CD4-positive, CD25-positive, alpha-beta regulatory T cell (primary cell): ENCODE measurements at places on chromosomes 11 and 22. TPM values are rescaled to one million over a fixed set of nuclear protein-coding genes. Genes with fewer than 3 reads are reported as not detected.

Gene SYT7
- not detected for polyA plus RNA-seq

Gene IFITM5
- not detected for polyA plus RNA-seq

Gene PATE4
- polyA plus RNA-seq = not detected

Gene B3GAT1
- not detected for polyA plus RNA-seq

Gene POTEH
- polyA plus RNA-seq = not detected

Gene BDNF
- not detected for polyA plus RNA-seq

Gene PTGDR2
- polyA plus RNA-seq = 1.1 TPM

DNA sequence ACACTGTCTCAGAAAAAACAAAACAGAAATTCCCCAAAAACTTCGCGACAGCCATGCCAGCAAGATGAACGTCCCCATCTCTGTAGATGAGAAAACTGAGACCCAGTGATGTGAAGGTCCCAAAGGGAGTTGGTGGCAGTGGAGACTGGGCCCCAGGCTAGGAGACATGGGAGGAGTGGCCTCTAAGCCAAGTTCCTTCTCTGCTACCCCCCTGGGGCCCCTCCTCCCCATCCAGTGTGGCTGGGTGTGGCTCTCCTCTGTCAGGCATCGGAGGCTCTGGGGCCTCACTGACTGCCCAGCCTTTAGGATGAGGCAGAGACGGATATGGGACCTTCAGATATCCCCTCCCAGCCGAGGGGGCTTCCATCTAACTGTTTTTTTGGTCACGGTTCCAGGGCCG lies 9.8 kb downstream of the RELT start:
- no peak for DNase-seq

GRCh38 chr11:5042091-5042490 lies 4.2 kb upstream of the OR52J3 start:
- no peak for DNase-seq

DNA sequence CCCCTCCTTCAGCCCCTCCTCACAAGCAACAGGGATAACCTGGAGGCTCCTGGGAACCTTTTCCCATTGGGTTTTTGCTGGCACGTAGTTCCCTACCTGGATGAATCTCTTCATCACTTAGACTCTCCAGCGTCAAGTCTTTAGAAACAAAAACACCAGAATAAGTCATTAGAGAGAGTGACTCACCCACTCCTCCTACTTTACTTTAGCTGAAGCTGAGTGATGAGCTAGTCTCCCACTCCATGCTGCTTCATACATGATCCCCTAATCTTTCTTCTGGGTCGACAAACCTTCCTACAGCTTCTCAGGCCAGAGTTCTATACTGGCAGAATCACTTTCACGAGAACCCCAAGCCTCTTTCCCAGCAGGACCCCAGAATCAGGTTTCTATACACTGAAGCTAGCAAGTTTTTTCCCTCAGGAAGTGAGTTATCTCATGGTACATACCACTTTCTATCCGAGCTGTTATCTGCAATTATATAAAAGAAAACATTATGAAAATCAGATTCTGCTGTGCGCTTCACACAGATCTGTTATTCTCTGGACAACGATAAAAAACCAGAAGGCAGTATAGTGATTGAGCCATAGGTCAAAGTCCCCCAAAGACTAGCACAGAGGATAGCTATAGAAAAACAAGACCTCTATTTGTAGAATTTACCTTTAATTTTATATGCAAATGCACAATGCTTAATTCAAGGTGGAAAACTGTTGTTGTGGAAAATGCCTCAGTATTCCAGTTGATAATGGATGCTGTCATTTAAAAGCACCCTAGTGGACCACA lies 18.7 kb downstream of the DRICH1 start:
- DNase-seq = no peak

DNA sequence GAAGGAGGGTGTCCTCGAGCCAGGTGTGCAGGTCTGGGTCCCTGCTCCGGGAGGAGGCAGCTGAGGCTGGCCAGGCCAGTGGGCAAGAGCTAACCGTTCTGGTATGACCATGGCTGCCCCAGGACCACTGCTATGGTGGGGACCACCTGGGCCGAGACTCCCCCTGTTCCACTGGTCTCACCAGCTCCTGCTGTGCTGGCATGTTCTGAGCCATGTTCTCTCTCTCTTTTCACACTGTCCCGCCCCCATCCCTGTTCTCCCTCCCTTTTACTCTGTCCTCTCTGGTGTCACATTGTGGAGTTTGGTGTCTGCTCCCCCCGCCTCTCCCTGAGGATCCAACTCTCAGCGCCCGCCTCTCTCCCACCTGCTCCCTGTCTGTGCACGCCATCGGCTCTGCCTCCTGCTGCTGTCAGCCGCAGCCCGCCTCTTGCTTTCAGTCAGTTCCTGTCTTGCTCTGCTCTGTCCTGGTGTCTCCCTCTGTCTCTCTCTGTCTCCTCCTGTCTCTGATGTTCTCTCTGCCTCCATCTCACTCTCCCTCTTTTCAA lies 66.4 kb downstream of the LRRC32 start:
- DNase-seq = no peak

- DNase-seq = no peak
These were observed 105.4 kb downstream of the MIAT start for GRCh38 chr22:26762503-26763472.

DNA sequence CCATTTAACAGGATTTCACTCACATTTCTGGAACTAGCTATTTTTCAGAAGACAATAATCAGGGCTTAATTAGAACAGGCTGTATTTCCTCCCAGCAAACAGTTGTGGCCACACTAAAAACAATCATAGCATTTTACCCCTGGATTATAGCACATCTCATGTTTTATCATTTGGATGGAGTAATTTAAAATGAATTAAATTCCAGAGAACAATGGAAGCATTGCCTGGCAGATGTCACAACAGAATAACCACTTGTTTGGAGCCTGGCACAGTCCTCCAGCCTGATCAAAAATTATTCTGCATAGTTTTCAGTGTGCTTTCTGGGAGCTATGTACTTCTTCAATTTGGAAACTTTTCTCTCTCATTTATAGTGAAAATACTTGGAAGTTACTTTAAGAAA lies 9.2 kb downstream of the PRSS23 start:
- no peak for DNase-seq

DNA sequence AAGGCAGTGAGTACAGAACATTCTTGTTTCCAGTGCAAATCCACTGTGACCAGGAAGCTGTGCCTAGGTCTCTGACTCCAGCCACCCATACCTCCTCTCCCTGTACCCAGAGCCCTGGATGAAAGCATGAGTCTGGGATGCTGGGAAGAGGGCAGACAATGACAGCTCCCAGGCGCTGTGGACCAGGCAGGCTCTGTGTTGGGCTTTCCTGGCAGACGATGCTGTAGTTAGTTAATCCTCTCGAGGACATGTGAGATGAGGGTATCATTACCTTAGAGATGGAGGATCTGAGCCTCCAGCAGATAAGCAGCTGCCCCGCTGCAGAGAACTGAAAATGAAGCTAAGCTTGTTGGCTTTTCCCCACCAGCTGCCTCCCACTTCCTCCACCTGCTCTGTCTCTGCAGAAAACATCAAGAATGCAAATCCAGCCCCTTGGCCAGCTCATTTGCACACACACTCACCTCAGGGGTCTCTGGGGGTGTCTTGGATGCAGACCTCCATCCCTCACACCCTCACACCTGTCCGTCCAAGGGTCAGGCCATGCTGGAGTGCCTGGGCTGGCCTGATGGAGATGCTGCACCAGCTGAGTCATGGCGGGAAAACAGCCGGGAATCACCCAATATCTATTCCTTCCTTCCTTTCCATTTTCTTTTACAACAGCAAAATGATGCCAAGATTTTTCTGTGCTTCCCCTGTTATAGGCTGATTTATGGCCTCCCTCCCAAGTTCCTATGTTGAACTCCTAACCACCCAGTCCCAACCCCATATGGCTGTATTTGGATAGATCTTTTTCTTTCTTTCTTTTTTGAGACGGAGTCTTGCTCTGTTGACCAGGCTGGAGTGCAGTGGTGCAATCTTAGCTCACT lies 94.9 kb upstream of the SEPTIN5 start:
- no peak for DNase-seq

GRCh38 chr22:25749420-25750169 lies 7.6 kb downstream of the MYO18B start:
- DNase-seq = peak; percentile 90

- no peak for DNase-seq
These were observed 26.2 kb downstream of the FSHB start for GRCh38 chr11:30257058-30257457.

DNA sequence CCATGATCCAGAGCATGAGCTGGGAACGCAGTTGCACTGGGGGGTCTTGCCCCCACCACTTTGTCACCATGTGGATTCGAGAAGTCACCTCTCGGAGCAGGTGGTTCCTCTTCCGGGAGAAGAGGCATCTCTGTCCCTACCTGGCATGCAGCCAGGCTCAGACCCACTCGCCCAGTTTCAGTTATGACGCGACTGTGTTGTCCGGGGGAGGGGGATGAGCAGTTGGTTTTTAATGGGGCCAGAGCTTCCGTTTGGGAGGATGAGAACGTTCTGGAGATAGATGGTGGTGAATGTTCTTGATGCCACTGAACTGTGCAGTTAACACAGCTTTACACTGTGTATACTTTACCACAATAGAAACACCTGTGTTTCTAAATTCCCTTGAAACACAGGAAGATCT lies 41.5 kb downstream of the DHCR7 start:
- no peak for DNase-seq

DNA sequence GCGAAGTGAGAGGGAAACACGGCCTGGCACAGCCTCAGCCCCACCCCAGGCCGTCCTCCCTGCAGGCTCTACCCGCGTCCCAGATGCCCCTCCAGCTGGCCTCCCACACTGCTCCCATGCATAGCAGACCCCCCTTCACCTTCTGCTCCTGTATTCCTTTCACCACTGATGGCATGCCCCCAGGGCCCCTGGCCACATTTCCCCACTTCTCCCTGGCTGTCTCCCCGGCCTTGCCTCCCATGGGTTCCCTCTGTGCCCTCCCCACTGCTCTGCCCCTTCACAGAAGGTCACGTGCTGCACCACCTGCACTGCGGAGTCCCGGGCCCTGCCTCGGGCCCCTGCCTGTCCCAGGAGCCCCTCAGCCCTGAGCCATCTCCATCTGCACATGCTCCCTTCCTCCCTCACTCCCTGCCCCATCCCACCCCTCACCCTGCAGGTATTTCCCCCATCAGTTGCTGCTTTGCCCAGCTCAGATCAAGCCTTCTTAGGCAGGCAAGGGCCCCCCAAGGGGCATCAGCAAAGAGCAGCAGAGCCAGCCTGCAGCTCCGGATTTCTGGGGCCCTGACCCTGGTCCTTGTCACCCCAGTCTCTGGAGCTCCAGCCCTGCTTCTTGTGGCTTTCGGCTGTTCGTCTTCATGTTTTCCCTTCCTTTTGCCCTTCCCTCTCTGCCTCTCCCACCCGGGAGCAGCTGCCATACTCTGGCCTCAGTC lies 46.4 kb downstream of the GAB4 start:
- DNase-seq = no peak

- no peak for DNase-seq
These were observed 18.5 kb downstream of the RBFOX2 start for GRCh38 chr22:36010090-36010489.

GRCh38 chr11:58527429-58527828 lies 19.5 kb upstream of the OR5B21 start:
- no peak for DNase-seq

GRCh38 chr11:99148352-99148751 lies 127.6 kb downstream of the CNTN5 start:
- no peak for DNase-seq

GRCh38 chr11:15346907-15347306 lies 232.2 kb downstream of the INSC start:
- no peak for DNase-seq

DNA sequence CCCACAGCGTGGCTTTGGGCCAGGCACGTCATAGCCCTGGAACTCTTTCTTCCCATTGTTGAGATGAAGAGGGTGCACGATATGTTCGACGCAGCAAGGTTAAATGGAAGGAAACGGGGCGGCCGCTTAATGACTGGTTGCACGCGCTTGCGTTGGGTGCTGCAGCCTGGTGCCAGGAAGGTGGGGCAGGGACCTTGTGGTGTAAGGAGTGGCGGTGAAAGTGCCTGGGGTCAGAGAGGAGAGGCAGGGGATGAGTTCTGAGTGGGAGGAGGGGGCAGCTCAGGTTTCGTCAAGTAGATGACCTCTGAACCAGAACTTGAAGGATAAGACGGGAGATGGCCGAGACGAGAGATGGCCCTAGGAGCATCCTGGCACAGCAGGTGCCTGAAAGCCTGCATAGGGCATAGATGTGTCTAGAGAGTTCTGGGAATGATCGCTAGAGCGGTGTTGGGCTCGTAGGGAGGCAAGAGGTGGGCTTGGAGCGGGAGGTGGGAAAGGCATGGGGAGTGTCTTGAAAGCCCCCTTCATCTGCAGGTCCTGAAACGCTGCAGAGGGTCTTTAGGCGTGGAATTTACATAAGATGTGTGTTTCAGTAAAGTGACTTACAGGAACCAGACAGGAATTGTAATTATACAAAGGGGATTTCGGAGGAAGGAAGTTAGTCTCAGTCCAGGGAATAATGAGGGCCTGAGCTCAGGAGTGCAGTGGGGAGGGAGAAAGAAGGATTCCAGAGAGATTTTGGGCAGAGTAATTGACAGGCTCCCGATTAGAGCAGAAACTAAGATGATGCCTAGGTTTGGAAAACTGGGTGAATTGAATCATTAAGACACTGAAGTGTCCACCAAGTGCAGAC lies 43.2 kb upstream of the CLDN5 start:
- DNase-seq = no peak
